ENCODE measurements at places on chromosomes 5 and 9. TPM values are rescaled to one million over a fixed set of nuclear protein-coding genes. Genes with fewer than 3 reads are reported as not detected.

DNA sequence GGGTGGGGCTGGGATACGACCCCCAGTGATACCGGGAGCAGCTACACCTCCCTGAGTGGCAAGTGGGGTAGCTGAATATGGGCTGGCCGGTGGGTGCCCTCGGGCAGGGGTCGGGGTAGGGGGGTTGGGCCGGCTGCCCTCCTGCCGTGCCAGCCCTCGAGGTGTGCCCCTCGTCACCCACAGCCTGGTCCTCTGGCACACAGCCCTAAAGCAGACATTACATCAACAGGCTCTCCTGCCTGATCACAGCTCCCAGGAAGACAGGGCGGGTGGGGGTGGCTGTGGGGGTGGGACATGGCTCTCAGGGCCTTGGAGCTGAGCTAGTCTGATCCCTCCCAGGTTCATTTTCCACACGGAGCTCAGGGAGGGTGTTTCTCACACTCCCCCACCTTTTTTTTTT, 23.2 kb downstream of the FBXW5 start:
- no peak for DNase-seq

The BNC2 gene
- total RNA-seq: 27.5 TPM

DNA sequence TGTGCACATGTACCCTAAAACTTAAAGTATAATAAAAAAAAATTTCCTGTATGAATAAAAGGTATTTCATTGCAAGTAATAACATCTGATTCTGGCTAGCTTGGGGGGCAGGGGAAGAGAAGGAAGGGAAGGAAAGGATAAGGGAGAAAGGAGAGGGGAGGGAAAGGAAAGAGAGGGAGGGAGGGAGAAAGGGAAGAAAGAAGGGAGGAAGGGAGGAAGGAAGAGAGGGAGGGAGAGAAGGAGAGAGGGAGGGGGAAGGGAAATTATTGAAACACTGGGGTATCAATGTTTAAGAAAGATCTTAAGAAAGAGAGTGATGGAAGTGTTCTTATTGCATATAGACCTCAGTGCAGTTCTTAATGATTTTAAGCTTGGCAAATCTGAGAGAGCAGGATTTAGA, 129.8 kb upstream of the ZNF366 start:
- DNase-seq: no peak

DNA sequence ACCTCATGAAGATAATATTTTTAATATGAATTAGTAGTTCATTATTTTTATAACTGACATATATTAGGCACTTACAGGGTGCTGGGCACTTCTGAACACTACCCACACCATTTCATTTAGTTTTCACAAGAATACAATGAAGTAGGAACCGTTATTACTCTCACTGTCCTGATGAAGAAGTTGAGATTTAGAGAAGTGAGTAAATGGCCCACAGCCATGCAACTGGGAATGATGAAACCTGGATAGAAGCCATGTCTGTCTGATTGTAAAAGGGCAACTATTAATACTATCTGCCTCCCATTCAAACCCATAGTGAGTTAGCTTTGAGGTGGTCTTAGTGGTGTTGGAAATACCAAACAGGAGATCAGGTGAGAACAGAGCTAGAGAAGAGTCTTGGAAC, 29.6 kb upstream of the OTULINL start:
- DNase-seq: no peak
